ENCODE measurements at places on chromosomes 5 and 9.
A peak's percentile ranks its signal among the peaks of the same experiment; 100 is the strongest.

DNA sequence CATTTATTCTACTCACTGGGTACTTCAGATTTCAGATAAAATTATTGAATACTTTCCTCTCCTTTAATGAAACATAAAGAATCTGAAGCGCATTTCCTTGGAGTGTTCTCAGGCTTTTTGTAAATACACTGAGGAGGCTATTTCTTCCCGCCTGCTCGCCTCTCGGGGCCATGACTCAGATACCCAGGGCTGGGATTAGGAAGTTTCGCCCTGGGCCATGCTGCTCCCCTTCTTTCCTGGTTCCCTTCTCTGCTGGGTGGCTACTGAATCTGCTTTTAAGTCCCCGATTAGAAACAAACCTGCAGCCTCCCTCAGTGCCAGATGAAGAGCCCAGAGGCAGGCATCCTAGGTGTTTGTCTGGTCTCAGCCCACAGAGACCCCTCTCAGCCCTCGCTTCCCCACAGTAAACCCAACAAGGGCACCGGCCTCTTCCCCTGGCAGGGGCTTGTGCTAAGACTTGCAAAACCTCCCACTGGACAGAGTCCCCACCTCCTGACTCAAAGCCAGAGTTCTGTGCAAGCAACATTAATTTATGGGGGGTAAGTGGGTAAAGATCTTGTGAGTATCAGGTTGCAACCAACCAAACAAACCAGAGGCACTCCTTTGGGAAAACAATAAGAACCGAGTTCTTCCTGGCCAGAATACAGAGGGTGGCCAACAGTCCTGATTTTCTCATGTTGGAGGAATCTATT is 30.7 kb upstream of the IRX1 start:
- DNase-seq: no peak

GRCh38 chr5:3010301-3010952 is 258.9 kb upstream of the IRX2 start:
- DNase-seq: no peak

DNA sequence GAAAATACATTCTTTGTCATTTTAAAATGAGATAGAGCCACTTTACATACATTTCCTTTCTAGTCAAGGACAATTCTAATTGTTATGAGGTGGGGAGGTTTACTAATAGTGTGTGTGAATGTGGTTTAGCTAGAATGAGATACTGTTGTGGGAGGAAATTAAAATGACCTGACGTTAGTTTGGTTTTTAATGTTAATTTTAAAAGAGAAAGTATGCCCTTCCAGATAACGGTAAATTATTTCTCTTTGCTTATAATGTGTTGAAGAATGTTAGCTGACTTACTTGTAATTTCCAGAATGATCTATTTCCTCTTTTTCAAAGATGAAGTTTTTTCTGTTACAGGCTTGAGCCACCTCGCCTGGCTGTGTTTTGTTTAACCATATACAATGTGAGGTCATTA is 1.7 kb upstream of the TAF7 start:
- no peak for DNase-seq

- no peak for DNase-seq
These were observed 103.5 kb upstream of the DPYSL3 start for GRCh38 chr5:147613359-147613758.

DNA sequence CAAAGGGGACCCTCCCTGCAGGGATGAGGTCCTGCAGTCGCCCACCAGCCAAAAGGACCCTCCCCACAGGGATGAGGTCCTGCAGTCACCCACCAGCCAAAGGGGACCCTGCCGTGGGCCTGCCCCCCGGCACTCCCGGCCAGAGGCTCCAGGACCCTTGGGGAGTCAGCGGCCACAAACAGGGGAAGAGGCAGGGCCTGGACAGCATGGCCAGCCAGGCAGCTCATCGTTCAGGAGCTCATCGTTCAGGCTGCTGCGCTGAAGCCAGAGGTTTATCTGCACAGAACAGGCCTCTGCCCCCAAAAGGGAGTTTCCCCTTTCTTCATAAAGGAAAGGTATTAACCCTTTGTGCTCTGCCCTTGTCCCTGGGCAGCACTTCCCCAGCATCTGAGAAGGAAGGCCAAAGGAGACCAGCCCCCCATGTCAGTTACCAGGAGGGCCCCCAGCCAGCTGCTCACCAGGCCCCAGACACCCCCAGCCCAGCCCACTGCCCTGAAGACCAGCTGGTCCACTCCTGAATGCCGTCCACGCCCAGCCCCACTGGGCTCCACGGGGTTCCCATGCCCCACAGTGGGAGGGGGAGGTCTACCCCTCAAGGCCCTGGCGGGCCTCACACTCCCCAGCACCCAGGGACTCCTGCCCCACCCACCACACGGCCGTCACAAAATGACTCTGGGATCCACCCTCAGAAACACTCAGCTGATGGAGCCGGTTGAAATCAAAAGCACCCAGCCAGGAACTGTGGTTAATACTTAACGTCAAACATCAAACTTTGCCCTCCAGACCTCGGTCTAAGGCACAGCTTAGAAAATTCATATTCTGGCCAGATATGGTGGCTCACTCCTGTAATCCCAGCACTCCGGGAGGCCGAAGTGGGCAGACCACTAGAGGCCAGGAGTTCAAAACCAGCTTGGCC is 6.3 kb downstream of the SLC12A7 start:
- peak; percentile 56 for DNase-seq

DNA sequence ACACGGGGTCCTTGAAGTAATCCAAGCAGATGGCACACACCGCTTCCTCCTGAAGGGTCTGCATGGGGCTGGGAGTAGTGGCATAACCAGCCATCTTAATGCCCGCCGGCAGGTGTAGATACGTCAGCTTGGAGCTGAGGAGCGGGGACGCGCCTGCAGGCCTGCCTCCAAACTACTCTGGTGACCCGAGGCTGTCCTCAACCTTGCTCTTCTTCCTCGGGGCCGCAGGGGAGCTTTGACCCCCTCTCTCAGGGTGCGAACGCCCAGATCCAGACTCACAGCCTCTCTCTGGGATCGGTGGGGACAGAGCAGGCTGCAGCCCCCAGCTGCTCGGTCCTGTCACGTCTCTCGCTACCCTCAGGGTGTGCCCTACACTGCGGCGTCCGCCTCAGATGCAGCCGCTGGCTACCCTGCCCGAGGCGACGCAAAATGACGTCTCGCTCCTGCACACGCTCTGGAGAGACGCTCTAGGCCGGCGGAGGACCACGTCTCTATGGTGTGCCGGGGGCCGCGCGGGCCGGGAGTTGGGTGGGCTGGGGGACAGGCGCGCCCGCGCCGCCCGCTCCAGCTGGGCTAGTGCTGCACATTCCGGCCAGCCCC is at the start of gene TRIM52:
TSS of gene TRIM52 (minus strand) at position 424 of the 600 bp plus-strand sequence. CDS start at position 94, 330 bp downstream.
- peak; percentile 87 for DNase-seq

- DNase-seq: no peak
These were observed 86.7 kb upstream of the NFIB start for GRCh38 chr9:14400658-14400995.

- DNase-seq: no peak
These were observed 287.8 kb downstream of the TLR4 start for GRCh38 chr9:117992006-117992405.

DNA sequence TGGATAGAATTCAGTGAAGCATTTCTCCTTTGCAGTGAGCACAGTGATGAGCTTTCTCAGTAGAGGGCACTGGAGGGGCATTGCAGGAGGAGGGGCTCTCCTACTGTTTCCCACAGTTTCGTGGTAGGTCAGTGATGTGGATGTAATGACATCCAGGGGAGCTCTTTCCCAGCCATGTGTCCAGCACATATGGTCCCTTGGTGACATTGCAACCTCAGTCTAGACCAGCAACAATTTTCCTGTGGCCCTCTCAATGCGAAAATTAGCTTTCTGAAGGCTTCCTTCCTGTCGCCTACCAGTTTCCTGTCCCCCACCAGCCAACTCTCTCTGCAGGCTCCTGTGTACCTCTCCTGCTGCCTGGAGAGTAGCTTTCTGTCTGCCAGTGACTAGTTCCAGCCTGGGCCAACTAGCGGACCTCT is 6.9 kb upstream of the PDCL start:
- no peak for DNase-seq

- peak; percentile 76 for DNase-seq
These were observed 31.4 kb upstream of the BRD3 start for GRCh38 chr9:134099123-134099761.

DNA sequence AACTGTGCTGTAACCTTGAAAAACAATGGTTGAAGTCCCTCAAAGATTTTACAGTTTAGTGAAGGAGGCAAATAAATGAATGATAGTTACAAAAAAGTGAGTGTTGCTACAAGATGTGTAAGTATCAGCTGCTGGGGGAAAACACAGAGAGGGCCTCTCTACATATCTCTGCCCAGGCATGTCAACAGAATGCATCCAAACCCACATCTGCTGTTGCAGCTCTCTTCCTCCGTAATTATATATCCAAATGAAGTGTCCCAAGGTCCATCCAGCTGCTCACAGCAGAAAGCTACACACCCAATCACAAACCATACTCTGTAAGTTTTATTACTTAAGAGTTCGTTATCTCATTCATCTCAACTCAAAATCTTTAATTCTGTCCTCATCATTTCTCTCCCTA is 584.6 kb downstream of the ANXA1 start:
- no peak for DNase-seq

GRCh38 chr9:129555512-129556215 is 65.2 kb downstream of the C9orf50 start:
- no peak for DNase-seq

DNA sequence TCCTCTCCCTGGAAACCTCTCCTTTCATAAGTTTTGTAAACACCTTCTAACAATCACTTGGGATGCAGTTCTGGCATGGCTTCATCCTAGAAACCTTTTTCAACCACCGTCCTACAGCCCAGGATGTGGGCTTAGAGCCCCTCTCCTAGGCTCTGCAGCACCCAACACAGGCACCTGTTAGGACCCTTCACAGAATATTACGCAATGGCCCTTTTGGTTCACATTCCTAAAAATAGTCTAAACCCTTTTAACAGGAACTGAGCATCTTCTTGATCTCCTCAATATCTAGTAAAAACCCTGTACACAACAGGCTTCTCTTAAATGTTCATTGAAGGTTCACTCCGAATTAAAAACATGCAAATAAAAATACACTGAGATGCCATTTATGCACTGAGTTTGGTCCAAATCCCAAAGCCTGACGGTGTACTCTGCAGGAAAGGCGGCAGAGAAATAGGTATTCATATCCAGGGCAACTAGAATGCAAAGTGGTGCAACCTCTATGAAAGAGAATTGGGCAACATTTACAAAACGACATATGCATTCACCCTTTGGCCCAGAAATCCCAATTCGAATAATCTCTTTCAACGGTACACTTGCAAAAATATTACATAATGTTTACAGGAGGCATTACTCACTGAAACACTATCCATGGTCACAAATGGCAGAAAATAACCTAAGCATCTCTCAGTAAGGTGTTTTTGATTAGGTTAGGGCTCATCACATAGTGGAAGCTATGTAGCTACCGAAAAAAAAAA is 169.3 kb downstream of the SEMA5A start:
- DNase-seq: no peak

GRCh38 chr9:117010061-117010460 is 323.0 kb downstream of the TRIM32 start:
- no peak for DNase-seq

DNA sequence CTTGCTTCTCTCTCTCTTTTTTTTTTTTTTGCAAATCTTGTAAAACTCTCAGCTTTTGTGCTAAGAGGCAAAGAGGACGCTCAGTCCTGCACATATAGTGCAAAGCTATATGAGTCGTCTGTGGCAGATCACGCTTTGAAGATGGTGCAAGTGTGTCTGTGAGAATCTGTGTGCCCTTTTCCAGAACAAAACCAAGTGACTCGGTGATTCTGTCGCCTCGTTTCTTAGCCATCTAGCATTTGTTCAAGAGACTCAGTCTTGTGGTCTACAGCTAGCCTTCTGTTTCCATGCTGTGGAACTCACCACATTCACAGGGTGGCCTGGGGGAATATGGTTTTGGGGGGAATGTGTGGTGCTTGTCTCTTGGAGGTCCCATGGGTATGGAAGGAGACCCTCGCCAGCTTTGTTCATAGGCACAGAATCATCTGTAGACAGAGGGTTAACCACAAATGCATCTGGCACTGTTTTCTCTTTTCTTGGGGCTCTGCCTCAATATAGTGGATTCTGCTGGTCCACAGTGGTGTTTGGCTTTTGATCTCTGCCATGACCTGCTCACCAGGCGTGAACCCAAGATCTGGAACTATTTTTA is 82.1 kb downstream of the C9orf152 start:
- no peak for DNase-seq

- DNase-seq: no peak
These were observed 58.6 kb upstream of the PHYKPL start for GRCh38 chr5:178291161-178291561.

DNA sequence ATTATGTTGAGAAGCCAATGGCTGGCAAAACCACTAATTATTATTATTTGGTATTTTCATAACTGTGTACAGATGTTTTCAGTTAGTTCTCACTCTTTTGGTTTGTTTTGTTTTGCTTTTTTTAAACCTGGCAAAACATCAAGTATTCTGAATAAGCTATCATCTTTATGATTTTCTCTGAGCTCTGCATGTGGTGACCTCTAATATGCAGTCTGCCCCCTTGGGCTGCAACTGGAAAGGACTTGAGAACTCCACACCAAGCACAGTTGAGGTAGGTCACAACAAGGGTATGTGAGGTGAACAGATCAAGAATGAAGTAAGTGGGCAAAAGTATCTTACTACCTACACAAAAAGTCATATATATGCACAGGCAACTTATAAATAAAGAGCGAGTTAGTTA is 202.2 kb downstream of the NFIB start:
- no peak for DNase-seq

- DNase-seq: no peak
These were observed 67.1 kb downstream of the TEX10 start for GRCh38 chr9:100285601-100286000.

- no peak for DNase-seq
These were observed 49.6 kb upstream of the ADRB2 start for GRCh38 chr5:148776780-148777179.

GRCh38 chr5:151107738-151108520 is 27.1 kb upstream of the TNIP1 start:
- DNase-seq: no peak

All from memory B cell (primary cell).